Fibroblast of skin of right quadriceps (primary cell): ENCODE measurements at places on chromosomes 2 and 18.

- DNase-seq = no peak
These were observed 183.1 kb upstream of the DDX18 start for GRCh38 chr2:117631152-117631945.

GRCh38 chr2:152468899-152469692 is 134.1 kb downstream of the FMNL2 start:
- DNase-seq = peak; percentile 52

- DNase-seq = no peak
These were observed 18.4 kb upstream of the CPO start for GRCh38 chr2:206920951-206921350.

DNA sequence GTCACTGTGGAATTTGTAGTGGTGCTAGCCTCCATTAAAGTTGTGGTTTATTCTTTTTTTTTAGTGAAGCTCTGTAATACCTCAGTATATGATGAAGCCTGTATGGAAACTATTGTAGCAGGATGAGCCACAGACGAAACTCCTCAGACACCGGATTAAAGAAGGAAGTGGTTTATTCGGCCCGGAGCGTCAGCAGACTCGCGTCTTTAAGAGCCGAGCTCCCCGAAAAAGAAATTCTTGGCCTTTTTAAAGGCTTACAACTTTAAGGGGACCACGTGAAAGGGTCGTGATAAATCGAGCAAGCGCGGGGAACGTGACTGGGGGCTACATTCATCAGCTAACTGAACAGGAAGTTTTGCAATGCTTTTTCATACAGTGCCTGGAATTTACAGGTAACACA is 8.1 kb upstream of the CCL20 start:
- DNase-seq = peak; percentile 8

GRCh38 chr2:9391961-9392720 is 31.2 kb downstream of the ITGB1BP1 start:
- no peak for DNase-seq

DNA sequence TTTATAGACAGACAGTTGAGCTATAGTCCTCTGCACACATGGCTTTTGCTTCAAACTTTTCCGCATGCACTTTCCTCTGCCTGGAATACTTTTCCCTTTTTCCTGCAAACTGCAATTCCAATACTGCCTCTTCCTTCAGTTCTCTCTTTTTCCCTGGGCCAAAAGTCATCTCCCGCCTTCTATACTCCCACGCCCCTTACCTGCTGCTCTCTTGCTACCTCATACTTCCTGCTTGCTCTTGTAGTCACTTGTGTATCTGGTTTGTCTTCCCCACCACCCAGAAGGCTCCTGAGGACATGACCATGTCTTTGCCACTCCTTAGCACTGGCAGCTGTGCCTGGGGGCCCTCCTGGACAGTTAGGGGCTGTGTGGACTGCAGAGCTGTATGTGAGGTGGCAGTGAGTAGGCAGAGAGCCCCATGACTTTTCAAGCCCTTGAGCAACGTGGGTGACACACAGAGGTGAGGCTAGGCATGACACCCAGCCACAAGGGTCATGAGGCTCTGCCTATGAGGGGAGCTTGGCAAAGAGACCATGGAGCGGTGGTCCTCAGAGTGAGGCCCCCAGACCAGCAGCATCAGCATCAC is 23.2 kb downstream of the SPEG start:
- DNase-seq = no peak

DNA sequence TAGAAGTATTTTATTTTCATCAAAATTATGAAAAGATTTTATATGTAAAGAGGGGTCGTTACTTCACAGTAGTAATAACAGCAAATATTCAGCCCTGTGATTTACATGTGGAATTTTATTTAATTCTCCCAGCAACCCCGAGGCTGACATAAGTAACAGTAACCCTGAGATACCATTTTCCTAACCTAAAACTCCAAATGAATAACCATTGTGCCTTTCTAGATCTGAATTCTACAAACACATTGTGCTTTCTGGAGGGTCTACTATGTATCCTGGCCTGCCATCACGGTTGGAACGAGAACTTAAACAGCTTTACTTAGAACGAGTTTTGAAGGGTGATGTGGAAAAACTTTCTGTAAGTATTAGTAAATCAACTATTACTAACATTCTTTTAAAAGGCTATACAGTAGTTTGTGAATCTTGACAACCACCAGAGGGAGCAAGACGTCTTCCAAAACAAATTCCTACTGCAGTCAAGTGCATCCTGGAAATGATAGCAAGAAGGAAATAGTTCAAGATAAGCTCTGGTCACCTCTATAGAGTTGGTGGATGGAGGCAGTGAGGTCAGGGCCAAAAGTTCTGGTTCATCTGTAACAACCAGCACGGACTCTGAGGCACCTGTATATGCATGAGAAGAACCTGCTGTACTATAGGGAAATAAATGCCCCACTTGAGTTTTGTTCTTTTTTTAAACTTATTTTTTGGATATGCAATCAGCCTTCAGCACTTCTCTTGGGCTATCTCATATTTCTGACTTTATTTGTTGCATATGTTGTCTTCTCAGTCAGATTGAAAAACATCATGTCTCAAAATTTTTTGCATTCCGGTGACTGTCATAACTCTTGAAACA is 37.4 kb downstream of the ACTR2 start:
- peak; percentile 75 for DNase-seq

GRCh38 chr2:60262178-60262577 is 291.3 kb downstream of the BCL11A start:
- no peak for DNase-seq
